ENCODE measurements at places on chromosomes 1 and 21.

DNA sequence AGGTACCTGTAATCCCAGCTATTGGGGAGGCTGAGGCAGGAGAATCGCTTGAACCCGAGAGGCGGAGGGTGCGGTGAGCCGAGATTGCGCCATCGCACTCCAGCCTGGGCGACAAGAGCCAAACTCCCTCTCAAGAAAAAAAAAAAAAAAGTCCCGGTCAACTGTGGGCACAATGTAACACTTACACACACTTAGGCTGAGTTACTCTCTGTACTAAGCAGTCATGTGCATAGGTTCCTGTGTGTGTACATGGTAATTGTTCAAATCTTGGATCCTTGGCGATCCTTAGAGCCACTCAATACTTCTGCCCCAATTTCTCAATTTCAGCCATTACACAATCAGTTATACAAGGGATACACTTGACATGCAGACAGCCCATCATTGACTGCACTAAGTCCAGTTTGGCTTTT is 11.6 kb downstream of the SDCCAG8 start:
- no peak for DNase-seq

DNA sequence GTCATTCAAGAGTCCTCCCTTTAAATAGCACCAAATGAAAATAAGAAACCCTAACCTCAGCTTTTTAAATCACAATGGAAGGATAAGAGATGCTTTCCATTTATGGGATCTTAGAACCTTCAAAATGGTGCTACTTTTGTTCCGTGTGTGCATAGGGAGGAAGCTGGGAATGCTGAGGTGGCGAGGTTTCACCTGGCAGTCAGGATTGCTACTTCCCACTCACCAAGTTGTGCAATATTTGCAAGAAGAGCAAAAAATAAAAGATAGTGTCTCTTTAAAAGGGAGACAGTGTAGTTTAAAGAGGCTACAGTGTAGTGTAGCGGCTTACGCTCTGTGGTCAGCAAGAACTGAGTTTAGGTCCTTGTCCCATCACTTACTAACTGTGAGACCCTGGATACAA is 392.4 kb upstream of the ST6GALNAC5 start:
- no peak for DNase-seq

- DNase-seq, result no peak
Observed at GRCh38 chr1:27258598-27258997, 24.2 kb downstream of the WDTC1 start.

GRCh38 chr1:107171333-107171732 is 30.5 kb downstream of the NTNG1 start:
- DNase-seq, result no peak

DNA sequence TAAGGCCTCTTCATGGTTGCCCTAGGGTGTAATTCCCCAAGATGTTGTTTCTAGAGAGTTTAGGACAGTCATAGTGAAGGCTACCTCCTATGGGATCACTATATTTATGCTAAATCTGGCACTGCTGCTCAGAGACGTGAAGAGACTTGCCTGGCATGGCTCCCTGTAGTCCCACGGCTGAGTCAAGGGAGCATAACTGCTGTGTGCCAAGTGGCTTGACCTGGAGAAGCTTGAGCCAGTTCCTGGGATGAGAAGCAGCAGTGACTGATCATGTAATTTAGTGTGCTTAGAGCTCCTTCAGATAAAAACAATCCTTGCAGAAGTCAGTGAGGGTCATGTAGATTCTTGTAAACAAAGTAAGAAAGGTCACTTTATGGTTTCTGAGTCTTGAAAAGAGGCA is 68.9 kb upstream of the TSPAN2 start:
- DNase-seq, result no peak

GRCh38 chr1:28565726-28566125 is 12.8 kb downstream of the TRNAU1AP start:
- DNase-seq, result no peak

- DNase-seq, result no peak
Observed at GRCh38 chr1:223771814-223772770, 59.8 kb downstream of the CAPN2 start.

GRCh38 chr1:156386949-156387869 is 18.2 kb downstream of the RHBG start:
- no peak for DNase-seq

DNA sequence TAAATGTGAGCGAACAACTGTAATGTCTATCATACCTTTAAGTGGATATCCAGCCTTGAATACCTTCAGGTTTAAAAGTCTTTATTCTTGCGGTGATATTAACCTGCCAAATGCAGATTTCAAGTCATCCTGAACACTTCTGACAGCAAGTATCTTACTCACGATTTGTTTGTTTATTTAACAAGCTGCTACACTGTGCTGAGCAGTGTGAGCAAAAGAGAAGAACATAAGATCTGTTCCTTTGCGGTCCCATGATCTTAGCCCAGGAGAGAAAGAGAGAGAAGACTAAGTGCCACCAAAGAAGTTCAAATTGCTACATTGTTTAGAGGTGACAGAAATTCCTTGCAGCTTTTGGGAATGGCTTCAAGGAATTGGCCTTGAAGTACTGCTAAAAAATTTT is 9.5 kb upstream of the IL24 start:
- no peak for DNase-seq

DNA sequence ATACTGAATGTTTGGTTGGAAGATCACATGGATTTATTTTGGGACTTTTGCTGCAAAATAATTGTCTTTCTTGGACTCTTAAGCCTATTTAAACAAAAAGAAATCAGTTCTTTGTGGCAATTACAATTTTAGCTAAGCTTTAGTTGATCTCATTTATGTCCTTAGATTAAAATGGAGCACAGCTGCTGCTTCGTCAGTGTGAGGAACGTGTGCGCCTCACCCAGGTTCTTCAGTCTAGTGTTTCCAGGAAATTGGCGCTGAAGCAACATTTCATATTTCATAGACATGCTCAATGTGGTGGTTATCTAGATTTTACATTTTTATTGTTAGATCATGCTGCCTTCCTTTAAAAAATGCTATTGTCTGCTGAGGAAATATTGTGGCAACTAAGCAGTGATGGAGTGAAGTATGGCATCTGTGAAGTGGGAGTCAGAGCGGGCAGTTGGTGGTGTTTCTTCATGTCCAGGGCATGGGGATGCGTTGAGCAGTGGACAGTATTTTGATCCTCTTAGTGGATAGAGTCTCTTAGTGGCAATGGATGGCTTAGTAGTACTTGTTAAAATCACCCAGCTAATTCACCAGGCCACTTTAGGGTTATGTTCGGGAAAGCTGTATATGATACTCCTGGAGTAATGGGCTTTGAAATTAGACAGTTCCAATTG is 5.6 kb downstream of the DDI2 start:
- no peak for DNase-seq

GRCh38 chr1:185969524-185969991 is 235.4 kb downstream of the HMCN1 start:
- no peak for DNase-seq

GRCh38 chr1:41860214-41860613 is 58.5 kb downstream of the HIVEP3 start:
- DNase-seq, result no peak

DNA sequence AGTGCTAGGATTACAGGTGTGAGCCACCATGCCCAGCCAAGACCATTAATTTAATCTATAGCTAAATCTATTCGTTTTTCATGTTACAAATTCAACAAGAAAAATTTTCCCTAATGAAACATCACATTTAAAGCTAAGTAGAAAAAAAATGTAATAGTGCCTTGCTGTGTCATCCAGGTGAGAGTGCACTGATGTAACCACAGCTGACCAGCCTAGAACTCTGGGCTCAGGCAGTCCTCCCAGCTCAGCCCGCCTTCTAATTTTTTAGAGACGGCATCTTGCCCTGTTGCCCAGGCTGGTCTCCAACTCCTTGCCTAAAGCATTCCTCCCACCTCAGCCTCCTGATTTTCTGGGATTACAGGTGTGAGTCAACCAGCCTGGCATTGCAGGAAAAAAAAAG is 109.0 kb downstream of the PPIAL4G start:
- no peak for DNase-seq

- no peak for DNase-seq
Observed at GRCh38 chr1:7886405-7886745, 33.5 kb upstream of the UTS2 start.

- DNase-seq, result no peak
Observed at GRCh38 chr1:7562729-7563605, 208.1 kb upstream of the VAMP3 start.

- no peak for DNase-seq
Observed at GRCh38 chr1:161244888-161245287, 6.9 kb upstream of the NR1I3 start.

DNA sequence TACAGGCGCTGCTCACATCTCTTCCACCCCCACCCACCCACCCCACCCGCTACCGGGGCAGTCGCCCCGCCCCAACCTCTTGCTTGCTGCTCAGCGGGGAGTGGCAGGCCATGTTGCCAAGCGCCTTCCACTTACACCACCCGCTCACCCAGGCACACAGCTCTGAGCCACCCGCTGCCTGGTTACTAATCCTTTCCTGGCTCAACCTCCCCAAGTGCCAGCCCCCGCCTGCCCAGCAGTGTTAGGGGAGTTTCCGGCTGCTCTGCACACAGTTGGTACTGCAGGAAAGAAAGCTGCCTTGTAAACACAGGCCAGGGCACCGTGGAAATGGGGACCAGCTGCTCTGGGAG is 56.2 kb downstream of the LACTBL1 start:
- DNase-seq, result no peak

DNA sequence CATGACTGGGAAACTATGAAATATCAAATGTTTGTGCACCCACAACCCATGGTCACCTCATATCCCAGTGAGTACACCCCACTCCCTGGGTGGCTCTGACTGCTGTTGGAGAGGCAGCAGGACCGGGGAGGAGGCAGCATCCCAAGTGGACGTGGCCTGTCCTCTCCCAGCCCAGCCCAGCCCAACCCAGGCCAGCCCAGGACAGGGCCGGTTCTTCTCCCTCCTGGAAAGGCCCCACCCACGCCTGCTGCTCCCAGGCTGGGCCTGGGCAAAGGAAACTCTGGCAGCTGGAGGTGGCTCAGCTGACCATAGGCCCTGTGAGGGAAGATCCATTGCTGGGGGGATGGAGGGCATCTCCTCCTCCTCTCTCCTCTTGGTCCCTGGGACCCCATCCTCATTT is 19.1 kb downstream of the MATN1 start:
- DNase-seq, result no peak

DNA sequence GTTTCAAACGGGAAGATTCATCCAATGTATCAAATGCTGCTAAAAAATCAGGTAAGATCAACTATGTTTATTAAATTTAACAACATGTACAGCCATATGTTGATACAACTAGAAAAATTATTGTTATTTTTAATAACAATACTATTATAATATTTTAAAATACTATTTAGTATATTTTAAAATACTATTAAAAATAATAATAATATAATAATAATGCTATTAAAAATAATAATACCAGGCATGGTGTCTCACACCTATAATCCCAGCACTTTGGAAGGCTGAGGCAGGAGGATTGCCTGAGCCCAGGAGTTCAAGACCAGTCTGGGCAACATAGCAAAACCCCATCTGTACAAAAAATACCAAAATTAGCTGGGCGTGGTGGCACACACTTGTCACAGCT is 54.6 kb downstream of the CATSPERE start:
- no peak for DNase-seq

GRCh38 chr21:15134701-15135470 is 70.1 kb upstream of the NRIP1 start:
- no peak for DNase-seq

- no peak for DNase-seq
Observed at GRCh38 chr1:207318072-207318619, 3.3 kb upstream of the CD55 start.

DNA sequence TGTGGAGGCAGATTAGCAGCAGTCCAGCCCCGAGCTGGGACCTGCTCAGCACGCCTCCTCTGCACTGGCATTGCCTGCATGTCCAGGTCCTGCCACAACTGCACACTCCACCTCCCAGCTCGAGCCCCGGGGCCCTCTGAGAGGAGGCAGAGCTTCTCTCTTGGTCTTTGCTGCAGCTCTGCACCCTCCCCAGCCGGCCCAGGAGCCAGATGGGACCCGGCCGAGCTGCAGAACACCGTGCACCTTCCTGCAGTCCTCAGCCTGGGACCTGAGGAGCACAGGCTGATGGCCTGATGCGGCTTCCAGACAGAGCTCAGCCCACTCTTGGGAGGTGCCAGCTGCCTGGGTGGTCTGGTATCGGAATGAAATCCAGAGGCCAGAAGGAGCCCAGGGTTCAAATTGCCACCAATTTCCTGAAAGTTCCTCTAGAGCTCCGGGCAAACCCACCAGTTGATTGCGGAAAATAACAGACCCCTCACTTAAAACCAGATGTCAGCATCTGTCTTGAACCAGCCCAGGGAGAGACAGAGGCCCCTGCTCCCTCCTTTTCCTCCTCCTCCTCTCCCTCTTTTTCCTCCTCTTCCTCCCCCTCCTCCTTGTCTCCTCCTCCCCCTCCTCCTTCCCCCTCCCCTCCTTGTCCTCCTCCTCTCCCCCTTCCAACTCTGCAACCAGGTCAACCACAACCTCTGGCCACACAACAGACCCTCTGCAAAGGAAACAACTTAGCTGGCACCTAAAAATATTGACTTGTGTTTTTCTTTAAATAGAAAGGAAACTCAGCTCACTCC is 10.6 kb upstream of the SPSB1 start:
- DNase-seq, result no peak

DNA sequence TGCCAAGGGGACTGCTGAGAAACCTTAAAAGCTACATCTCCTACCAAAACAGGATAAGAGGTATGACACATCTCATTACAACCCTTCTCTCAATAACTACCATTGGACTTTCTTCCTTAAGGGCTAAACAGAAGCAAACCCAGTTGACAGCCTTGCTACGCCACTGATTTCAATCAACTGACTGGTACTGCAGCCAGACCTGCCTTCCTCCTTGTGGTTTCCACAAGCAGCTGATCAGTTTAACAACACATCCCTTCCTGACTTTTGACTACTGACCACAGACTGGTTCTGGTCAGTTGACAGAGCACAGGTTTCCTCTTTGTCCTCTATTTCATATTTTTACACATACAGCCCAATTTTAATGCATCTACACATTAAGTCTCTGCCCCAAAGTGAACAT is 108.8 kb downstream of the ADAMTS1 start:
- no peak for DNase-seq

DNA sequence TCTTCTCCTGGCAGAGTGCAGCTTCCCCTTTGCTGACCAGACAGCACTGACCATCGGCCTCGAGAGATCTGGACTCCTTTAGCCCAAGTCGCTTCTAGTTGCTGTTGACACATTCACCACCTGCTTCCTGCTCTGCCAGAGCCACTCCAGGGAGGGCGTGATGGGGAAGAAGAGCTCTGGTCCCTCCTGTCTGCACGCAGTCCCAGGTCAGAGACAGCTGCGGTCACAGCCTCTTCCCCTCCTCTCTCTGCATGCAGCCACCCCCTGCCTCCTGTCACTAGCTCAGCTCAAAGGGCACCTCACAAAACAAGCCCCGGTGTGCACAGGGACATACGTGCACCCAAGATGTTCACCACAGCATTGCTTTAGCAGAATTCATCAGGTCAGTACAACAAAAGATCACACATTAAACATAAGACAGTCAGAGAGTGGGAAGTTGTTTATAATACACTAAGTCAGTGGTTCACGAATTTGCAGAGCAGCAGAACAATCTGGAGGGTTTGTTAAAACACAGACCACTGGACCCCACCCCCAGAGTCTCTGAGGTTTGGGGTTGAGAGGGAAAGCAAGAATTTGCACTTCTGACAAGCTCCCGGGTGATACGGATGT is 132.9 kb downstream of the SYF2 start:
- DNase-seq, result peak; percentile 37

GRCh38 chr1:112445596-112445995 is 49.6 kb downstream of the CTTNBP2NL start:
- DNase-seq, result no peak

- no peak for DNase-seq
Observed at GRCh38 chr1:20063861-20064292, 6.1 kb upstream of the PLA2G5 start.
